Colonic mucosa (tissue), 4 donors: ENCODE measurements at places on chromosomes 7 and 10. TPM values are rescaled to one million over a fixed set of nuclear protein-coding genes. Genes with fewer than 3 reads are reported as not detected.
A peak's percentile ranks its signal among the peaks of the same experiment; 100 is the strongest.

DNA sequence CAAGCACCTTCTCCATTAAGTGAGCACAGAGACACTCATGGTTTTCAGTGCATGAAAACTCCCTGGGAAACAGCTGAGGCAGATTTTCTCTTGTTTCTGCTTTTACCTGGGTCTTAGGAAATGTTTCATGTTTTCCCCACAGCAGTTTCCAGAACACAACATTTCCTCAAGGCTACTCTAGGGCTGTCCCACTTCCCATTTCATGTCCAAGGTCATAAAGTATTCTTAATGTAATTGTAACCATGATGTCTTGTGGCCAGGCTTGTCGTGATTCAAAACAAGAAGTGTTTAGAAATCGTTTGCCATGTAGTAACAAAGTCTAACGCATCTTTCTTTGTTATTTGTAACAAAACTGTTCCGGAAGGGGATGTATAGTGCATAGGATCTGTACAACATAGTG is 83.8 kb upstream of the NRP1 start:
- DNase-seq: no peak

- DNase-seq: no peak
These were observed 145.9 kb upstream of the EGR2 start for GRCh38 chr10:62961951-62962523.

GRCh38 chr10:4278186-4278585 is 493.2 kb upstream of the KLF6 start:
- no peak for DNase-seq

DNA sequence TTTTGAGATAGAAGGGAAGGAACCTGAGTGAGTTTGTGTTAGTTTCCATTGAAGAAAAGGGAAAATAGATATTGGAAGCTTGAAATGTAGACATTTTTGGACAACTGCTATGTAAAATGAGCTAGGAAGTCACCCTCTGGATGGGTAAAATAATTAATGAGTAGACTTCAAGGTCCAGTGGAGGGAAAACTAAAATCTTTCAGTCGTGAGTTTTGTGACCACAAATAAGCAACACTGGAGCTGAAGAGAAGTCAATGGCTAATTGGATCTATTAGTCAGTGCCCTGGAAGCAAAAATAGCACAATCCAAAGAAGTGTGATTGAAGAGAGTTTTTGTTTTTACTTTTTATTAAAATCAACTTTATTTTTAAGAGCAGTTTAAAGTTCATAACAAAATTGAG is 123.4 kb downstream of the MYO3A start:
- no peak for DNase-seq

DNA sequence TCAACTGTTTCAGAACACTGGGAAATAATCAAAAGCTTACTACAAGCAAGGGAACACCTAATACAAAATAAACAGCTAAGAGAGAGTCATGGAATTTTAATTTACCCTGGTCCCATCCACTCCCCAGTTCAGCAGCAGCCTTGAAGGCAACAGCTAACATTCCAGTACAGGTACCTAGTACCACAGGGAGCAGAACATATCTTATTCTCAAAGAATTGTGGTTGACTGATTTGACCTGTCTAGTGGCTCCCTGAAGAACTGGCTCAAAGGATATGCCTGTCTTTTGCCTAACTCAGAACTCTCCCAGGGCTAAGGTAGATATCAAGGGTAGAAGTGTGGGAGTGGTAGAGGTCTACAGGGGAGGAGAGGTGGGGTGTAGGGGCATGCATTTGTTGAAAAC is 32.3 kb downstream of the SMURF1 start:
- DNase-seq: no peak

DNA sequence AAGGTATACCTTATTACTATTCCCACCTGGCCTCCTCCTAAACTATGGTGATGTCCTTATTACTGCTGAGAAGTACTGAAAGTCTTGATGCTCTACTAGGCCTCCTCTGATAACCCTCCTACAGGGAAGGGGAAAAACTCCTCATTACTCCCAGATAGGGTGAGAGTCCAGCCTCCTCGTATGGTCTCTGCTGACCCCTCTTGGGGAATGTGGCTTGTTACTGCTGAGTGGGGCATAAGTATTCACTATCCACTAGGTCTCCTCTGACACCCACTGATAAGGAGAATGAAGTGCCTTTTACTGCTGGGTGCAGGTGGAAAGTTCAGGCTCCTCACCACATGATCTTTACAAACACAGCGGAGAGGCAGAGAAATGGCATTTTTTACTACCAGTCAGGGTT is 222.9 kb downstream of the CHRM2 start:
- DNase-seq: no peak

- no peak for DNase-seq
These were observed 87.0 kb downstream of the SUGCT start for GRCh38 chr7:40221836-40222235.

GRCh38 chr7:156932006-156932405 is 17.5 kb upstream of the NOM1 start:
- DNase-seq: no peak

DNA sequence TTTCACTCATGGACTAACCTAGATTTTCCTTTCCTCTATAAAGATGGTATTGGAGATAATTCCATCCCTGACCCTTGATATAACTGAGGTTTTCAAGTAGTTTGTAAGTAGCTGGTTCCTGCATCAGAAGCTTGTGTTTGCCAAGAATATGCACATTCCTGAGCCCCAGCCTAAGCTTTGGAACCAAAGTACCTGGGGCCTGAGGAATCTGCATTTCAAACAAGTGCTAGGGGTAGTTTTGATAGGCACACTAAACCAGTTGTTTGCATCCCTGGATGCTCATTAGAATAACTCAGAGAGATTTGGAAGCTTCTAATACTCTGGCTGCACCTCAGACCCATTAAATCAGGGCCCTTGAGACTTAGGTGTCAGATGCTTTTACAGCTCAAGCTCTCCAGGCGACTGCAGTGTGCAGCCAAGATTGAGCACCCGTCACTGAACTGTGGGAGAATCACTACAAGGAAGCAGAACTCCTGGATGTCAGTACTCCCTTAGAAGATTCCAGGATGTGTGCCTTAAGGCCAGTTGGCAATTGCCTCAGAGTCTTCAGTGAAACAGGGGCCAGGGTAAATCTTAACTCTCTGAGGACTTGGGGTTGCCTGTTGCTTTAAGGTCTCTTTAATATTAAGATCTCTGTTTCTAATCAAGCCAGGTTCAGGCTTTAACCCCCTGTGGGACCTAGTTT is 565.0 kb downstream of the REEP3 start:
- DNase-seq: no peak

Gene CDH23
- total RNA-seq: 1.4 TPM

Gene TFR2
- total RNA-seq: 1.8 TPM

Gene PBLD
- total RNA-seq: 20.9 TPM

GRCh38 chr10:47368431-47369180 is 15.5 kb downstream of the ZNF488 start:
- DNase-seq: no peak

DNA sequence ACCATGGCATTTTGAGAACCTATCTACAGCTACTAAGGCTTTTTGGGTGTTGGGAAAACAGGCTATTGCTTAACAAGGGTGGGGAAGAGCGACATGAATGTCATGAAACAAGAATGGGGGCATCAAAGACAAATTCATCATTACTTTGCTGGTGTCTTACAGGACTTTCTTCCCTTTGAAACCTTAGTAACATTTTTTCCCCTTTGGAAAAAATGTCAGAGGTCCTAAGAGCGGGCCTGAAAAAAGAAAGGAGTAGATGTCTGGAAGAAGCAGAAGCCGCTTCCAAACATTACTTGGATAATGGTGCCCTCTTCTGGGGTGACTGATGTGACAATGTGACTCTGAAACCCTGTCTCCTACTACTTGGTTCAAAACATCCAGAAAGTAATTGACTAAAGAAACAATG is 3.8 kb upstream of the DDX50 start:
- peak; percentile 73 for DNase-seq

- no peak for DNase-seq
These were observed 70.8 kb upstream of the MEOX2 start for GRCh38 chr7:15757041-15758000.
